ENCODE measurements at places on chromosomes 5 and 9. TPM values are rescaled to one million over a fixed set of nuclear protein-coding genes. Genes with fewer than 3 reads are reported as not detected.

The SPINK7 gene
- total RNA-seq: not detected

The RNF180 gene
- total RNA-seq: 11.0 TPM

The SERINC5 gene
- total RNA-seq: 14.5 TPM

The CENPK gene
- 2.0 TPM for total RNA-seq

The MRPS27 gene
- 65.5 TPM for total RNA-seq

The ARL14EPL gene
- not detected for total RNA-seq

The COL27A1 gene
- 9.8 TPM for total RNA-seq

The THBS4 gene
- 32.9 TPM for total RNA-seq

The PPP1R26 gene
- total RNA-seq: 18.5 TPM

The WNK2 gene
- 200 TPM for total RNA-seq

The IL7R gene
- 0.65 TPM for total RNA-seq

The PKN3 gene
- 8.5 TPM for total RNA-seq

The ANKRD31 gene
- total RNA-seq: 0.05 TPM

The COL5A1 gene
- 18.7 TPM for total RNA-seq

The SPATA31E1 gene
- not detected for total RNA-seq

The NDUFA8 gene
- total RNA-seq: 297 TPM

The FAM170A gene
- not detected for total RNA-seq

The PCDHA9 gene
- not detected for total RNA-seq

The GLRA1 gene
- total RNA-seq: not detected
